ENCODE measurements at places on chromosomes 6 and 20.
A peak's percentile ranks its signal among the peaks of the same experiment; 100 is the strongest.

- peak; percentile 62 for DNase-seq
These were observed 57.2 kb upstream of the ANKEF1 start for GRCh38 chr20:9977629-9978028.

GRCh38 chr20:62318400-62319345, 15.9 kb downstream of the ADRM1 start:
- peak; percentile 24 for DNase-seq

DNA sequence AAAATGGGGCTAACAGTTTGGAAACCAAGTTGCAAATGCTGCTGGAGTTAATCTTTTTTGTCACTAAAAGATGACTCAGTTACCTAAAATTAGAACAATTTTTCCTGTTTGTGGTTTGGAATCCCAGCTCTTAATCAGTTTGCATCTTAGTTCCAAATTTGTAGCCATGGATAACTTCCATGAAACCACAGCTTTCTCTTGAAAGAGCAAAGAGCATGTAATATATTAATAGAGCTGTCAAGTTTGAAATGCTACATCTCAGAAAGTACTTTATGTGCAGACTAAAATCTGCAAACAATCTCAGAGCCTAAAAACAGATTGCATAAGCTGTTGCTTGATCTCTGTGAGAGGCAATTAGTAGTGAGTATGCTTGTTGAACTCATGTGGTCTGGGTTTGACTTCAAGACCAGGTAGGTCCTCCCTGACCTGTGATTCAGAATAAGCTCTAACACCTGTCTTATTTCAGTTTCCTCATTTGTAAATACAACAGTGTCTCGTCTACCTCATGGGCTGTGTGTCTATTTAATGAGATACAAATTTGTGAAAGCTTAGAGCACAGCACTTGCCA, 23.5 kb downstream of the DHX35 start:
- DNase-seq = no peak

DNA sequence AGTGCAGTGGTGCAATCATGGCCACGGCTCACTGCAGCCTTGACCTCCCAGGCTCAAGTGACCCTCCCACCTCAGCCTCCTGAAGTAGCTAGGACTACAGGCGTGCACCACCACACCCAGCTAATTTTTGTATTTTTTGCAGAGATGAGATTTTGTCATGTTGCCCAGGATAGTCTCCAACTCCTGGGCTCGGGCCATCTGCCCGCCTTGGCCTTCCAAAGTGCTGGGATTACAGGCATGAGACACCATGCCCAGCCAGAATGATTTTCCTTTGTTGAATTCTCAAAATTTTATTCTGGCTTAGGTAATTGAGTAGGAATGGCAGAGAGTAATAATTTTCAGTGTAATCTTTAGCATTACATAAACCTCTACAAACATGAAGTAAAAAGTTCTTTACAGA, 37.1 kb downstream of the SLC16A10 start:
- no peak for DNase-seq

DNA sequence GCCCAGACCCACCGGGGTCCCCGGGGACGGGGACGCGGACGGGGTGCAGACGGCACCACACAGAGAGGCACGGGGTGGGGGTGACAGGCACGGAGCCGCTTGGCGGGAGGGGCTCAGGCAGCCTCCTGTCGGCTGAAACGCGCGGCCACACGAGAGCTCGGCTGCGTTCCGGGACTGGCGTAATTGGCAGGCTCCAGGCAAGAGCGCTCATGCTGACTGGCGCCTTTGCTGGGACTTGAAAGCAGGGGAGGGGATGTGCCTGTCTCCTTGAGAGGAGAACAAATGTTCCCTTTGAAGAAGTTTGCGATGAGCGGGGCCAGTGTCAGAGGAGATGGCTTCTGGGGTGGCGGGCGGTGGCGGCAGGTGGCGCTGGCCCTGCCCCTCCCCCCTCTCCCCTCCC, 25.8 kb downstream of the BHLHE23 start:
- peak; percentile 36 for DNase-seq

GRCh38 chr6:82917346-82918064, 148.1 kb downstream of the UBE3D start:
- no peak for DNase-seq

GRCh38 chr20:20304942-20305341, 63.0 kb upstream of the INSM1 start:
- no peak for DNase-seq

DNA sequence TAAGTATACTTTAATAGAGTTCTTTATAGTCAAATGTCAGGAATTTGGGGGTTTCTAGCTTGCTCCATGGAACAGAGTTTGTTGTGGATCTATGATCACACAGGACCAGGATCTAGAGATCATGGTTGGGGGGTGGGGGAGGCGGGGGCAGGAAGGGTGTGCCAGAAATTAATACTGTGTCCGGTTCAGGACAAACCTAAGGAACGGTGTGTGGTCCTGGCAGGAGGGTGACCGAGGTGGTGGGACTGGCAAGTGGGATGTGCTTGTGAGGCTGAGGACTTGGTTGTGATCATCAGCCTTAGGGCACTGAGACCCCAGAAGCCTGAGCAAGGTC, 27.9 kb downstream of the GSTA3 start:
- DNase-seq = no peak

DNA sequence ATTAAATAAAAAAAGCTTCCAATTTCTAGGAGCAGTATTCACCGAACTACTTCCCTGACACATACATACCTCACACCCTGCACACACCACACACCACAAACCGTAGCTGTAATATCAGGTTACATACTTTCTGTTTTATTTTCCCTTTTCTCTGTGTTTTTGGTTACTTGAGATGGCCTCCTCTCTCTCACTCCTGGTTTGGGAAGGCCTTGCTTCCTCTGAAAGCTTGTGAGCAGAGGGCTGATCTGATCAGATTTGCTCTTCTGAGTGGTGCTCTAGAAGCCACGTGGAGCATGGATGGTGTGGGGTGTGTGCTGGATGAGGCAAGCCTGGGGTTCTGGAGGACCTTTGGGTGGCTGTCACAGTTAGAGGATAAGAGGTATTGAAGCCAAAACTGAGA, 20.9 kb downstream of the UTRN start:
- no peak for DNase-seq

DNA sequence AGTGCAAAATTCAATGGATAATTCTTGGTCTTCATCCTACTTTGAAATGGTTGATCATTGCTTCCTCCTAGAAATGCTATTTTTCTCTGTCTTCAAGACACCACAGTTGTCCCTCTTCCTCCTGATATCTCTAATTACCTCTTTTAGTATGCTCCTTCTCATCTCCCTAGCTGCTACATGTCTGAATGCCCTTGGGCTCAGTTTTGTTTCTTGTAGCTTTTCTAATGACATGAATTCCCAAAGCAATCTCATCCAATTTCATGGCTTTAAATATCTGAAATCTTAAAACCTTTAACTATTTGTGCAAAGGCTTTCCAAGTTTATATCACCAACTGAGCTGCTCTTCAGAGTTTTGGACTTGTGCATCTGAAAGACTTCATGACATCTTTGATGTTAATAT, 120.2 kb upstream of the RGS17 start:
- no peak for DNase-seq

- DNase-seq = no peak
These were observed 665.5 kb downstream of the TENT5A start for GRCh38 chr6:81086991-81087390.

DNA sequence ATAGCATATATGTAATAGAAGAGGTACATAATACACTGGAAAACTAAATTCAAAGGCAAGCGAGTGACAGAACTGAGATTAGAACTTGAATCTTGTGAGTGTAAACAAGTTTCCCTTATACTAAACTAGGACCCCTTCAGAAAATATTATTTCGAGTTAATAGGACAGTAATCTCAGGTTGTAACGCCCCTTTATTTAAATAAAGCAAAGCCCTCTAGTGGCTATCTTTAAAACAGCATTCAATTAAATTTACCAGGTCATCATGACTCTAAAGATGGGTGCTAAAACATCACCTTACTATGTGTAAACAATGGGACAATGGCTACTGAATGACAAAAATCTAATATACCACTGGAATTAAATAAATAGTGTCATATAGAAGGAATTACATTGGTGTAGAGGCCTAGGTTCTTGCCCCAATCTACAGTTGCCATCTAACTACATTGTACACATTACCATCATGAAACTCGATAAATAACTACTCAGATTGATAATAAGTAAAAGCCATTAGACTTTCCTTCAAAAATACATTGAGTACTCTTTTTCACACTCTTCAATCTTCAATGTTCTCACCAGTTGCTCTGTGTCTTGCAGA, 255.4 kb upstream of the IRAK1BP1 start:
- DNase-seq = peak; percentile 43
